Activated CD4-positive, alpha-beta T cell treated with anti-CD3 and anti-CD28 coated beads, Interleukin-2, amount 10 ng/mL, durations not matched to agents 24 days and 14 days (primary cell): ENCODE measurements at places on chromosomes 1 and 21.

- H3K4me1 ChIP-seq, result peaks cover 3% of the 10 kb centered on the region
- no peak overlapping the region for H3K4me3 ChIP-seq
- H3K27ac ChIP-seq, result no peak overlapping the region
- no peaks in the 10 kb centered on the region for H3K36me3 ChIP-seq
These were observed 59.8 kb upstream of the ETV3 start for GRCh38 chr1:157197906-157198435.

DNA sequence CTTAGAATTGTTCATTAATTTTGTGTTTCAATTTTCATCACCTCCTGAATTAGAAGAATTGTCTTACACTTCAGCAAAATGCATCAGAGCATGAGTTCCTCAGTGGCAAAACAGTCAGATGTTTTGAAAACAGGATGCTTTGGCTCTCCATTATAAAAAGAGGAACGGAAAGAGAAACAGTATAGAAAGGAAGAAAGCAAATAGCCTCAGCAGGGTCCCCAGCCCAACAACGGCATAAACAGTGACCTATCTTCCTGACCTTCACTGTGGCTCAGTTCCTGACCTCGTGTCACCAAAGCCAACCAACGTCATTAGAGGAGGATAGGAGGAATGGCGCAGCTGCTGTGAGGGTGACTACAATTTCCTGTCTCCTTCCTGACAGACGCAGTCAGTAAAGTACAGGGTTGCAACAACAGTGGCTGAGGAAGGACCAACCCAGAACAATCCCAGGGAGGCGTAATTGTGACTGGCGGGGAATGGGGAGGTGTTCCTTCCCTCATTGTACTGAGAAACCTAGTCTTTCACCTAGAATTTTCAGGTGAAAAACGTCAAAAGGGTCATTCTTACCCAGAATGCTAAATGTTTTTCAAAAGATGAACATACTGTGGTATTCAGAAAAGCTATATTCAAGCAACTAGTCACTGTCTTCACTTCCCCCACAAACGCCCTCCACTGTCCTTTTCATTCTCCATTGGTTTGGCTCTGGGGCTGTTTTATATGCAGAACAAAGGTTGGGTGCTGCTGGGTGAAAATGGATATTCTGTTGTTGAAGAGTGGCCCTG lies 197.9 kb upstream of the SGIP1 start:
- peaks cover 28% of the 10 kb centered on the region for H3K36me3 ChIP-seq
- peaks cover 49% of the 10 kb centered on the region for H3K4me1 ChIP-seq
- peak; percentile 92 for DNase-seq
- H3K27me3 ChIP-seq, result no peaks in the 10 kb centered on the region

DNA sequence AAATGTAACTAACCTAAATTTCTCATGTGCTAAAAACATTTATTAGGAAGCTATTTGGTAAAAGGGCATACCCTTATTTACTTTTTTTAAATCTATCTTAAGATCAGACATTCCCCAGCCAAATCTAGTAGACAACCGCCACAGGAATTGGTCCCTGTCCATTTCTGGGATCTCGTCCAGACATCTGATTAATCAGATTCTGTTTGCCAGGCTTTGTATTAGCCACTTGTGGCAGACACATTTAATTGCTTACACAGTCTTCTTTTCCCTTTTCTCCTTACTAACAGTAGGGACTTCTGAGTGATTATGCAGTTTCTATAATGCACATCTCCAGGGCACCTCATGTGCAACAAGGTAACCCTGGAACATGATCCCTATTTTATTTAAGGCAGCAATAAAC lies 449.0 kb upstream of the RGS18 start:
- no peak overlapping the region for H3K4me3 ChIP-seq
- no peaks in the 10 kb centered on the region for H3K27me3 ChIP-seq
- H3K4me1 ChIP-seq, result no peaks in the 10 kb centered on the region
- no peak overlapping the region for H3K27ac ChIP-seq

DNA sequence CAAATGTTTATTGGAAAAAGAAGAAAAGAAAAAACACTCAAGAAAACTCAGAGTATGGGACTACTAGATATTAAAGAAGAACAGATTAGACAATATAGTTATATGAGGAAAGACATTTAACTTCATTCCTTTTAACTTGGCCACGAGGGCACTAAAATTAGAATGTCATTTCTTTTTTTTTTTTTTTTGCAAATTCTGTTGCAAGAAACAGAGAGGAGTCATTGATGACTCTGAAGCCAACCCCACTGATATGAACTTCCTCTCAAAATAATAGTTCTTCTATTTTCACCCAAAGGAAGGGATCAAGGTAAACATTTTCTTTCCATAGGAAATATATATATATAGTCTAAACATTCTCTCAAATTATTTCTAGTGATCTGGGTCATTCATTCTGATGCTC lies 24.6 kb upstream of the PEX19 start:
- H3K36me3 ChIP-seq, result peaks cover 66% of the 10 kb centered on the region
- no peaks in the 10 kb centered on the region for H3K27me3 ChIP-seq
- H3K4me1 ChIP-seq, result peaks cover 2% of the 10 kb centered on the region
- DNase-seq, result no peak
- H3K27ac ChIP-seq, result no peak overlapping the region
- H3K4me3 ChIP-seq, result no peak overlapping the region

GRCh38 chr1:243457363-243457982 lies 201.6 kb downstream of the SDCCAG8 start:
- peaks cover 2% of the 10 kb centered on the region for H3K4me1 ChIP-seq
- no peaks in the 10 kb centered on the region for H3K27me3 ChIP-seq
- DNase-seq, result no peak
- H3K4me3 ChIP-seq, result no peak overlapping the region
- no peak overlapping the region for H3K27ac ChIP-seq
- H3K36me3 ChIP-seq, result peaks cover 1% of the 10 kb centered on the region

DNA sequence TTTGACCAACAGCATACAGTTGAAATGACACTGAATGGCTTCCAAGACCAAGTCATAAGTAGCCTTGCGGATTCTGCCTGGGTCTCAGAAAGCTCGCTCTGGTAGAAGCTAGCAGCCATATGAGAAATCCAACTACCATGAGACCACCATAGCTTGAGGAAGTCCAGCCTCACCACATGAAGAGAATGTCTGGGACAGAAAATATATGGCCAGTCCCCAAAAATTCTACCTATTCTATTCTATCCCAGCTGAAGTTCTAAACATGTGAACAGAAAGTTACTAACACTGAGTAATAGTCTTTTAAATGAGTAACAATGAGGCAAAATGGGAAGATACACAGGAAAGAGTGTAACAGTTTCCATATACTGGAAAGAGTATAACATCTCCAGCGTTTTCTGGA lies 9.0 kb downstream of the FMO5 start:
- no peaks in the 10 kb centered on the region for H3K4me1 ChIP-seq
- H3K4me3 ChIP-seq, result no peak overlapping the region
- H3K27me3 ChIP-seq, result peaks cover 30% of the 10 kb centered on the region
- no peak for DNase-seq
- H3K27ac ChIP-seq, result no peak overlapping the region

DNA sequence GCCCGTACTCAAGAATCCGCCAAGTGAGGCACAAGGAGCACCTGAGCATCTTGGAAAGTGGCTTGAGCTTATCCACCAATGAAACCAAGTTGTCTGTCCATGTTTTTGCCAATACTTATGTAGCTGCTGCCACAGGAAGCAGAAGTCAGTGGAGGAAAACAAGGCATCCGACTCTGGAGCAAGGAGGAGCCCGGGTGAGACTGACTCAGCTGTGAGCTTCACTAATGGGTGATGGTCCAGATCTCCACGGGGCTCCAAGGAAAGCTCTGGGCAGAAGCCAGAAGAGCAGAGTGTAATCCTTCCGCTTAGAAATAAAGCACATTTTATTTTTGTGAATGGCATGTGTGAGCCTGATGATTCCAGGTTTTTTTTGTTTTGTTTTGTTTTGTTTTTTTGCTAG lies 12.3 kb upstream of the SSR2 start:
- no peak overlapping the region for H3K27ac ChIP-seq
- no peak for DNase-seq
- H3K4me3 ChIP-seq, result no peak overlapping the region
- H3K4me1 ChIP-seq, result peaks cover 3% of the 10 kb centered on the region

DNA sequence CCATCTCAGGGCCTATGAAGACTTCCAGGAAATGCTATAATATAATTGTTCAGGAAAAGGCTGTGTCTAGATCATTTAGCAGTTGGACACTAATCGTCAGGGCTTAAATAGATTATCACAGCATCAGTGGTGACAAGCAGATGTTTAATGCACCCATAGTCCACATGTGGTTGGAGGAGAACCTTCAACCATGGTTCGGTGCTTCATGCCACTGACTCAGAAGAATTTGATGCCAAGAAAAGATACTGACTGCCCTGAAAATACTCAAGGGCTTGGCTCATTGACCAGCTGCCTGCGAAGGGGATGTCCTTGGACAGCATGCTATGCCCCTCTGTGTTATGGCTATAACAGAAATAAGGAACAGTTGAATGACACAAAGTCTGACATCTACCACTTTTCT lies 175.7 kb downstream of the HHIPL2 start:
- H3K36me3 ChIP-seq, result no peaks in the 10 kb centered on the region
- no peak overlapping the region for H3K27ac ChIP-seq
- no peaks in the 10 kb centered on the region for H3K27me3 ChIP-seq
- DNase-seq, result no peak

DNA sequence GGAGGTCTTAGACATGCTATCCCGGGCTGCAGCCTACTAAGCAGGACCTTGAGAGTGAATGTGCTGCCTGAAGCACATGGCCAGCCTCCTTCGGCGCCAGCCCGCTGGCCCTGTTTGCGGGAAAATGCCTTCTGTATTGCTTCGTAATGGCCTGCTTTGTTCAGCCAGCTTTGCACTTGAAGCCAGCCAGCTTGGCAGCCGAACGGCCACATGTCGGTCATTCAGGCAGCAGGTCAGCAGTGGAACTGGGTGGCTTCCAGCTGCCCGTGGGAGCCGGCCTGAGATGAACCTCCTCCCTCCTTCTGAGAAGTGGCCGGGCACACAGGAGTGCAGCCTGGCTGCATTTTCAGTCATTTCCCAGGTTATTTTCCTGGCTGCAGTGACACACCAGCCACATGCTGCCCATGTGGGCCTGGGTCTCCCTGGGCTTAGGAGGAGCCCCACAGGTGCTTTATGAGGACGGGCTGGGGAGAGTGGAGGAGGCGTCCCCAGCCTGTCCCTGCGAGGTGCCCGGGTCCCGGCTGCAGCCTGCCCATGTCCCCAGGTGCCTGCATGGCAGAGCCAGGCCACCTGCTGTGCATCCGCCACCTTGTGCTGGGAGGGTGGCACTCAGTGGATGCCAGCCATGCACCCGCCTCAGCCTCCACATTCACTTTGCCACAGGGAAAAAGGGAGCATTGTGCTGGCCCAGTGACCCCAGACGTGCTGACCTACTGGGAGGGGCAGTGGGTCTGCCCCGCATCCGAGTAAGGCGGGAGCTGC lies 103.5 kb downstream of the SIK1 start:
- H3K4me1 ChIP-seq, result peaks cover 8% of the 10 kb centered on the region
- H3K4me3 ChIP-seq, result no peak overlapping the region
- H3K27ac ChIP-seq, result no peak overlapping the region
- H3K27me3 ChIP-seq, result peaks cover 3% of the 10 kb centered on the region

DNA sequence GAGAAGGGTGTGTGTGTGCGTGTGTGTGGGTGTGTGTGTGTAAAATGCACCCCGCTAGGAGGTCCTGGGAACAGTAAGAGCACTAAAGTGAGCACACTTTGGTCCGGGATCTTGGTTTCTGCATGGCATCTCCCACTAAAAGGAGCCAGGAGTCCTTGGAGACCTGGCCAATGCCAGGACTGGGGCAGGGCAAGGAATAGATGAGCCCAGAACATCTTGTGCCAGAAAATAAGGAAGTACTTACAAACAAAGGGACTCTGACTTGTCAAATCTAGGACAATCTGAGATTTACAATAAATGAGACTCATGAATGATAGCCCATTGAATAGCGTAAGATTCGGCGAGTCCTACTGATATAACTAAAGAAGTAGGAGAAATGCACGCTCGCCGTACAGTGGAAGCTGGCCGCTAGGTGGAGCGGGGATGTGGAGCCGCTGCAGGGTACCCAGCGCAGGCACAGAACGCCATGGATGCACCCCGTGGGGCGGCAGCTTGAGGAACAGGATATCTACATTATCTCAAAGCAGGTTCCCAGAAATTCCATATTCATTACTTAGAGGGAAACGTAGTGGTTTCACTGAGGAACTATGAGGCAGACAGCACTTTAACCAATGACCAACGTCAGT lies 7.1 kb downstream of the SLC37A1 start:
- H3K27me3 ChIP-seq, result no peaks in the 10 kb centered on the region
- no peak overlapping the region for H3K4me3 ChIP-seq
- no peak for DNase-seq

DNA sequence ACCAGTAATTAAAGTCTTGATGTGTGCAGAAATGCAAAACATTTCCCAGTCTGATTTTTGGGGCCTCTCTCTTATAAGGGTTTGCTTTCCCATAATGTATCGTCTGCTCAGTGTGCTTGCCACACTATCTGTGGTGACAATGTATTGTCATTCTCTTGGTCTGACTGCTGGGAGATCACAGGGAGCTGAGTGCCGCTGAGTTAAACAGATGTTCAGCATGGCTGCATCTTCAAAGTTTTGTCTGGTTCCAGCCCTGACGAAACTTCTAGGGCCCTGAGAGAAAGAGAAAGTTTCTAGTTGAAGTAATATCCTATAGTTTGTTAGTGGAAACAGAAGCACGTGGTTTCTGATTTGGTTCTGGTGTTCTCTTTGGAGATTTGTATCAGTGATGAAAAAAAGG lies 42.6 kb downstream of the DNM3 start:
- DNase-seq, result peak; percentile 72
- no peak overlapping the region for H3K4me3 ChIP-seq

- H3K27me3 ChIP-seq, result peaks cover 4% of the 10 kb centered on the region
- H3K4me3 ChIP-seq, result no peak overlapping the region
- H3K36me3 ChIP-seq, result no peaks in the 10 kb centered on the region
- peak overlapping the region; percentile 48 for H3K27ac ChIP-seq
- no peak for DNase-seq
- peaks cover 25% of the 10 kb centered on the region for H3K4me1 ChIP-seq
These were observed 4.3 kb upstream of the FGGY start for GRCh38 chr1:59292562-59292961.

- no peak overlapping the region for H3K27ac ChIP-seq
- DNase-seq, result no peak
- H3K4me3 ChIP-seq, result no peak overlapping the region
- peaks cover 11% of the 10 kb centered on the region for H3K4me1 ChIP-seq
These were observed 46.3 kb upstream of the PDE9A start for GRCh38 chr21:42607102-42607501.

GRCh38 chr1:192266645-192267044 lies 50.1 kb upstream of the RGS21 start:
- no peaks in the 10 kb centered on the region for H3K4me1 ChIP-seq
- H3K27me3 ChIP-seq, result no peaks in the 10 kb centered on the region

DNA sequence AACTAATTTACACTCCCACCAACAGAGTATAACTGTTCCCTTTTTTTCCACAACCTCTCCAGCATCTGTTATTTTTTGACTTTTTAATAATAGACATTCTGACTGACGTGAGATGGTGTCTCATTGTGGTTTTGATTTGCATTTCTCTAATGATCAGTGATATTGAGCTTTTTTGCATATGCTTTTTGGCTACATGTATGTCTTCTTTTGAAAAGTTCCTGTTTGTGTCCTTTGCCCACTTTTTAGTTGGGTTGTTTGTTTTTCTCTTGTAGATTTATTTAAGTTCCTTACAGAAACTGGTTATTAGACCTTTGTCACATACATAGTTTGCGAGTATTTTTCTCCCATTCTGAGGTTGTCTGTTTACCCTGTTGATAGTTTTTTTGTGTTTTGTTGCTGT lies 375.2 kb downstream of the MATN1 start:
- no peaks in the 10 kb centered on the region for H3K36me3 ChIP-seq
- H3K4me3 ChIP-seq, result no peak overlapping the region
- no peaks in the 10 kb centered on the region for H3K4me1 ChIP-seq
- H3K27me3 ChIP-seq, result peaks cover 28% of the 10 kb centered on the region
